NCI-H1694 treated with DMSO at 0.1 percent for 48 hours (cell line): ENCODE measurements at places on chromosomes 1 and 21.

DNA sequence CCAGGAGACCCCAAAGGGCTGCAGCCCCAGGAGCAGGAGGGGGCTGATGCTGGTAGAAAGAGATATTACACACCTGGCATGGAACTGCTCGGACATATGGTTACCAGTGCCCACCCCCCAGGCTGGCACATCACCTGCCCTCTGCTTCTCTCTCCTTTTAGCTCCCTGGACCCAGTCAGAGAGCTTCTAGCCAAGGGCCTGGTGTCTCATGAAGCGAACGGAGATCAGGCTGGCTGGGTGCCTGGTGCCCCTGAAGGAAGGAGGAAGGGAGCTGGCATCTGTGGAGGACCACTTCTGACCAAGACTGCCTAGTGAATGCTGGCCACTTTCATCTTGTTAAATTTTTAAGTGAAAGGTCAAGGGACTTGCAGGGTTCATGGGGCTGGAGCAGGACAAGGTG, 53.1 kb downstream of the FOXO6 start:
- DNase-seq: no peak

- no peak for DNase-seq
These were observed 6.4 kb downstream of the SZT2 start for GRCh38 chr1:43396059-43396458.

- no peak for DNase-seq
These were observed 27.4 kb upstream of the KIRREL1 start for GRCh38 chr1:157966031-157966537.

DNA sequence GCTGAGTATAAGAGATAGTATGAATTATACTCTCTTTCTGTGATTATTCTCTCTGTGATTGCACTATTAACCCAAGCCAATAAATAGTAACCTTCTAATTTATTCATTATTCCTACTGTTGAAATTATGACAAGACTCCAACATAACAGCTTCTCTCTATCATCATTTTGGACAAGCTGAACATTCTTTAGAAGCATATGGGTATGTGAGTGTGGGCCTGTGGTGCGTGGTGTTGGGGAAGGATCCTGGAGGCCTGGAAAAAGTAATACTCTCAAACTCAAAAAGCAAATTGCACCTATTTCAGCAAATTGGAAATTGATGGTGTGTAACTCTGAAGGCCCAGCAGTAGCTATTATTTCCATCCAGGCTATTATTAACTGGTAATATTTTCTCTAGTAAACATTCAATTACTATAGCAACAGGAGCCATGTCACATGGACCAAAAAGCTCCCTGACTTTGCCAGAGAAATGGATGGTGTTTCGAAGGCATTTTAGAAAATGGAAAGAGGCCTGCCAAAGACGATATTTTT, 502.8 kb downstream of the LTN1 start:
- DNase-seq: no peak

- no peak for DNase-seq
These were observed 765 bp upstream of the HIPK1 start for GRCh38 chr1:113928187-113928930.

- DNase-seq: no peak
These were observed 580 bp upstream of the BLACAT1 start for GRCh38 chr1:205456383-205456867.

GRCh38 chr1:56438901-56439551, 140.3 kb downstream of the PLPP3 start:
- DNase-seq: no peak

GRCh38 chr1:169107603-169108208, 1.2 kb downstream of the ATP1B1 start:
- no peak for DNase-seq

GRCh38 chr1:186772228-186772627, 56.5 kb upstream of the PLA2G4A start:
- DNase-seq: no peak

GRCh38 chr1:80427881-80428280, 1372.9 kb upstream of the ADGRL2 start:
- peak; percentile 20 for DNase-seq
